Memory B cell (primary cell): ENCODE measurements at places on chromosomes 1 and 21.

DNA sequence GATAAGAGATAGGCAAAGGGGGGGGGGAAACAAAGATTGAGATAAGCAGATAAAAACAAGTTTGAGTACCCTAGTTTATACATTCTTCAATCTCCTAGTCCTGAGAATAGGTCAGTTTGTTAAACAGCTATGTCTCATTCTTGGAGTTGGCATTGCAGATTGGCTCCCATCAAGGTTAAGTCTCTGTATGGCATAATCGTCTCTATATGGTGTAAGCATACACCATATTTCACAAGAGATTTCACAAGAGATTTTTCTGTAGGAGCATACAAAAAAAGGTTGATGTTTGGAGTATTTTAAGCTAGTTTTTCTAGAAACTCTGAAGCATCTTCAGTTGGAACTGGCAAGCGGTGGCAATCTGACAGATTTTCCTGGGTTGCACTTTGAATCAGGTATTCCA lies 35.8 kb downstream of the NCAM2 start:
- no peak for DNase-seq
- H3K27ac ChIP-seq = no peak overlapping the region
- no peaks in the 10 kb centered on the region for H3K4me1 ChIP-seq
- no peaks in the 10 kb centered on the region for H3K27me3 ChIP-seq
- no peak overlapping the region for H3K4me3 ChIP-seq

- no peak for DNase-seq
- H3K4me1 ChIP-seq = peaks cover 13% of the 10 kb centered on the region
- H3K36me3 ChIP-seq = no peaks in the 10 kb centered on the region
- H3K4me3 ChIP-seq = no peak overlapping the region
Observed at GRCh38 chr21:43861706-43862105, 3.3 kb upstream of the AGPAT3 start.

GRCh38 chr1:7219031-7219430 lies 433.8 kb downstream of the CAMTA1 start:
- H3K4me1 ChIP-seq = no peaks in the 10 kb centered on the region
- H3K4me3 ChIP-seq = no peak overlapping the region
- H3K27ac ChIP-seq = no peak overlapping the region
- peaks cover 17% of the 10 kb centered on the region for H3K27me3 ChIP-seq

DNA sequence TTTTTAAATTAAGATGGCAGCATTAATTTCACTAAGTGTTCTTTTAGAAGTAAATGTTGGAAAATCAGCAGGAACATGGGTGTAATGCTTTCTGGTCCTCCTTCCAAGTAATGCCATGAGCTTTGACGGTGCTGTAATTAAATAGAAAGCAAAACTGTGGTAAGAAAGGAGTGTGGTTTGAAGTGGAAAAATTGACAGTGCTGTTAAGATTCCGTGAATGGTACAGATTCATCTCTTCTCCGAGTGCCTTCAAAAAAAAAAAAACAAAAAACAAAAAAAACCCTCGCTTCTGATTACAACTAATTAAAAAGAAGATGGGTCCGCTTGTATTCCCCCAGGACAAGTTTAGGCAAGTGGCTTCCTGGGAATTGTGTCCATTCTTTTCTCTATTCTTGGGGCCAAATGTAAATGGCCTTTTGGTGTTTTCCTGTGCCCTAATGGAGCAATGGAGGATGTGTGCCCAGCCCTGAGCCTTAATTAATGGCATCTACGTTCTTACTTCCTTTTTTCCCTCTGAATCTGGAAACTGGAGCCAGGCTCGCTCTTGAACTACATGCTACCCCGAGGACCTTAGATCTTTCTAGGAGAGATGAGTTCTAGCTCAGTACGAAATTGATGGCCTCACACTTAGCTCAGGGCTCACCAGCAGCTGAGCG lies 5.1 kb downstream of the LMO4 start:
- peaks cover 6% of the 10 kb centered on the region for H3K36me3 ChIP-seq
- no peak for DNase-seq
- peak overlapping the region; percentile 88 for H3K27ac ChIP-seq
- no peaks in the 10 kb centered on the region for H3K27me3 ChIP-seq
- peak overlapping the region; percentile 98 for H3K4me3 ChIP-seq

- no peak for DNase-seq
- peaks cover 6% of the 10 kb centered on the region for H3K27me3 ChIP-seq
- no peak overlapping the region for H3K27ac ChIP-seq
- H3K36me3 ChIP-seq = no peaks in the 10 kb centered on the region
- H3K4me1 ChIP-seq = no peaks in the 10 kb centered on the region
Observed at GRCh38 chr1:55717111-55717510, 501.9 kb upstream of the USP24 start.

- no peaks in the 10 kb centered on the region for H3K4me1 ChIP-seq
- H3K36me3 ChIP-seq = no peaks in the 10 kb centered on the region
- peaks cover 2% of the 10 kb centered on the region for H3K27me3 ChIP-seq
Observed at GRCh38 chr1:105072446-105072845, 1322.7 kb downstream of the AMY1C start.
